ENCODE measurements at places on chromosomes 6 and 20.

GRCh38 chr20:17523326-17523725, 7.9 kb downstream of the BFSP1 start:
- no peak for DNase-seq

DNA sequence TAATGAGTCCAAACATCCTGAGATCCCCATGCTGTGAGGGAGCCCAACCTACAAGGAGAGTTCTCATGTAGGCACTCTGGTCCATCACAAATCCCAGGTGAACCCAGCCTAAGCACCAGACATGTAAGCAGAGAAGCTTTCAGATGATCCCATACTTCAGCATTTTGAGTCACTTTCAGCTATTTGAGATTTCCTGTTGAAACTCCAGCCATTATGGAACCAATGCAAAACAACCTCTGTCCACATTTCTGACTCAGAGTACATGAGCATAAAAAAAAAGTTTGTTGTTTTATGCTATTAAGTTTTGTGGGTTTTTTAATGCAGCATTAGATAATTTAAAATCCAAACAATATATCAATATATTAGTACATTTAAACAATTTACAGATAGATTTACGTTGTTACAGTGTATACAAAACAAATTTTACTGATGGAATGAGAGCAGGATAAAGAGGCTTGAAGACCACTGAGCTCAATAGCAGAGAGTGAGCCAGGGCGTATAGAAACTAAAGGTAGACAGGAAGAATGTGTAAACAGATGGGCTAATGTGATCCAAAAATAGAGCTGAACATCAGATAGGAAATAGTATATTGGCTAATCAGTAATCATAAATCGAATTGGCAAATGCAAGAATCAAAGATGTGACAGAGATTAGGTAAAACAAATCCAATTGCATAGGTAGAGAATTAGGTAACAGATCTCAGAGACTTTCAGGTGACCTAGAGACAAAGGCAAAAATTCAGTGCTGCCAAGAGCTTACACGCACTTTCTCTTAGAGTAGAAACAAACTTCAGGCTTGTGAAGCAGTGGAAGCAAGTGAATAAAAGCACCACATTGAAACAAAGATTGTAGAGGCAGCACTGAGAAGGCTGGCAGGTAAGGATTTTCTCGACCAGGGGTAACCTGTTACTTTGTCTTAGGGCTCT, 36.2 kb upstream of the PLCB1 start:
- no peak for DNase-seq

DNA sequence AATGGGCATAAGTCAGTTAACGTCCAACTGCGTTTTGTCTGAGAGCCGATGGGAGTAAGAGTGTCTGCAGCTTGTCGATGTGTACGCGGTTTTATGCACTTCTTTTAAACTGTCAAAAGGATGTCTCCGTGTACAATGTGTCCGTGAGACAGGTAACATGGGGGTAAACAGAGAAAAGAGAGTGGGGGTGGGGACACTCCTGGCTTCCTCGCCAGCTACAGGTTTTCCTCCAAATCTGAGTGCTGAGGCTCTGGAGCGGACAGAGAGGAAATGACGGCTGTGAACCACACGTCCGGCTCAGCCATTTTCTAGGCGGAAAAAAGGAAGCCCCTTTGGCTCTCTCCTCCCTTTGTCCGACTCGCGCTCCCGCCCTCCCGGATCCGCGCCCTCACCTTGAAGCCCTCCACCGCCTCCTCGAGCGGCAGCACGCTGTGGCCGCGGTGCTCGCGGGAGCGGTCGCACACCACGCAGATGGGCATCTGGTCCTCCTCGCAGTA, 916 bp downstream of the TRIM27 start:
- no peak for DNase-seq

GRCh38 chr20:62627901-62628612, 14.2 kb upstream of the SLCO4A1 start:
- no peak for DNase-seq

DNA sequence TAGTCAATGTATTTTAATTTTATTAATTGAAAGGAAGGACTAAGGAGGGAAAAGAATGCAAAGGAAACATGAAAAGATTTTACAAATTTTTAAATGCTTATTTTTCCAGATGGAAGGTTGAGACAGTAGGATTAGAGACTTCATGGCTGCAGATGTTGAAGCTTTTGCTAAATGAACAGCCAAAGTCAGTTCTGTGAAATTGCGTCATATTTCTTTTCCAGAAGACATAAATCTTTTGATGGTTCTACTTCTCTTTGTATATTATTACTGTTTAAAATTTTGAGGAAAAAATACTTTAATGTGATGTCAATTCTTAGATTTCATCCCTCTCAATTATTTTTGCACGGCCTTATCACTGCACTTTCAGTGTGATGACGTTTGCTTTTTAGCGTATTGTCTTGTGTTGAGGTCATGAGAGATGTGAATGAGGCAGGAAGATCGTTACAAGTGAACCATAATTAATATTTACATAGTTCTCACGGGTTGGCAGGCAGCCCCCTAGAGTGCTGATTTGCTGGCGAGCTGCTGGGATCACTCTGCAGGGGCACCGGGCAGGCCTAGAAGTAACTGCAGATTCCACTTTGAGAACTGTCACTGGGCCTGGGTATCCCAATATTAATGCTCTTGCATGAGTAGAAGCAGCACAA, 158.1 kb downstream of the TBXT start:
- DNase-seq = no peak

DNA sequence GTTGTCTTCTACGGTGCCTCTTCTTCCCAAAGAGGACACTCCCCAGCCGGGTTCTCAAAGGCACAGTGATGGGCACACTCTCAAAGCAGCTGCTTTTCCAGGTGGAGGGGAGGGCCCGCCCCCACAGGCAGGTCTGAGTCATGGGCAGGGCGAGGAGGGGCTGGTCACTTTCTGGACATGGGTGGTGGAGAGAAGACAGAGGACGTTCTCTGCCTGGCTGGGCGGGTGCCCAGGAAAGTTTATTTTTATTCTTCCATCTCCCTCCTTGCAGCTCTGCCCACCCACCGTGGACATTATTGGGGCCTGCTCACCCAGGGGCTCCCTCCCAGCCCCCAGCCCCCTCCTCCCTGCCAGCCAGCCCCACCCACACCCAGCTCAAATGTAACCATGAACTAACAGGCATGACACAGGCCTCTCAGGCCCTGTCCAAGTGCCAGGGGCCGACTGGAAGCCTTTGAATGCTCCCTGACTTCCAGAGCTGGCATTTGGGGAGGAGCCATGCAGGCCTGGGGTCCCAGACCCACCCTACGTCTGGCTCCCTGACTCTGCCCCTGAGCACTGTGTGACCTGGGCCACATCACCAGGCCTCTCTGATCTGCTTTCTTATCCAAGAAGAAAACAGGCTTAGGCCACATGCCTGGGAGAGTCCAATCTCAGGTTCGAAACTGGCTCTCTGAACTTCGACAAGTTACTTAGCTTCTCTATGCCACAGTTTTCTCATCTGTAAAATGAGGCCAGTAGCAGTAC, 8.0 kb downstream of the TGM2 start:
- no peak for DNase-seq

GRCh38 chr20:48278961-48279481, 493.7 kb upstream of the SULF2 start:
- DNase-seq = no peak

DNA sequence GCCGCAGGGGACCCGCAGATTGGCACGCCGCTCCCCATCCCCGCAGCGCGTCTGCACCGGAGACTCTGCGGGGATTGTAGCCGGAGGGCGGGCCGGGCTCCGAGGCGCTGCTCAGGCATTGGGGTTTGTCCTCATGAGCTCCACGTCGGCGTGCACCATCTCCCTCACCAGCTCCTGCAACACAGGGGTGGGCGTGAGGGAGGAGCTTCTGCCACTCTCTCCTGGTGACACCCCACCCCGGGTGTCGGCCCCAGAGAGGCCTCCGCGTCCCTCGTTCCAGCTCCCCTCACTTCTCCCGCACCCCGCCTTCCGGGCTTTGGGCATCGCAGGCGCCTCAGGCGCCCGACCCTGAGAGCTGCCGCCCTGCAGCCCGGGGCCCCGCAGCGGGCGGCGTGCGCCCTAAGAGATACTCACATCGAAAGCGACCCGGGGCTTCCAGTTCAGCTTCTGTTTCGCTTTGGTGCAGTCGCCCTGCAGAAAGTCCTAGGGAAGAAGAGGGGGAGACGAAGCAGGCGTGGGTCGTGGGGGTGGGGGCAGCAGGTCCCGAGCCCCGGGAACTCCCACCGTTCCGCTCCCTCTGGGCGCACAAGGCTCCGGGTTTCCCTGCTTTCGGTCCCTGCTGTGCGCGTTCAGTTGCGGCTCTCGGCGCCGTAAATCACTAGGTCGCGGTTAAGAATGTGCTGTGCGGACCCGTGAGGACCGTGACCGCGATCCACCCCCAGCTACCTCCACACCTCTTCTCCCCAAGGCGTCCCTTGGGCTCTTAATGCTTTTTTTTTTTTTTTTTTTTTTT, 14.5 kb downstream of the FOXC1 start:
- DNase-seq = no peak

DNA sequence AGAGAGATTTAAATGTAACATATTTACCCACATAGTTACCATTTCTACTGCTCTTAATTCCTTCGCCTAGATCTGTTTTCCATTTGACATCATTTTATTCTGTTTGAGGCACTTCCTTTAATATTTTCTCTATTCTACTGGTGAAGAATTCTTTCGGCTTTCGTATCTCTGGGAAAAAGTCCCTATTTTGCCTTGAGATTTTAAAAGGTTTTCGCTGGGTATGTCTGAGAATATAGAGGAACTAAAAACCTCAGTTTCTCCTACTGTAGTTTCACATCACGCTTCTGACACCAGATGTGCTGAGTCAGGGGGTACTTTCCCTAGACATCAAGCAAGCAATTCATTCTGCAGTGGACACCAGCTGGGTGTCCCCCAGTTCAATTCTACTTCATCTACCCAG, 61.7 kb downstream of the E2F3 start:
- no peak for DNase-seq

DNA sequence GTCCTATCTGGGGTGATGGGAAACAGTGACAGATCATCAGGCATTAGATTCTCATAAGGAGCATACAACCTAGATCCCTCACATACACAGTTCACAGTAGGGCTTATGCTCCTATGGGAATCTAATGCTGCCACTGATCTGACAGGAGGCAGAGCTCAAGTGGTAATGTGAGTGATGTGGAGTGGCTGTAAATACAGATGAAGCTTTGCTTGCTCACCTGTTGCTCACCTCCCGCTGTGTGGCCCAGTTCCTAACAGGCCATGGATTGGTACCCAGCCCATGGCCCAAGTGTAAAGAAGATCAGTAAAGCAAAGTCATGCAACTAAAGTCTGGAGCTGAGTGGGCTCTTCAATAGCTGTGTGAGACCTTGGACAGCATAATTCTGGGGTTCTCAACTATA, 65.9 kb downstream of the PKIB start:
- no peak for DNase-seq

DNA sequence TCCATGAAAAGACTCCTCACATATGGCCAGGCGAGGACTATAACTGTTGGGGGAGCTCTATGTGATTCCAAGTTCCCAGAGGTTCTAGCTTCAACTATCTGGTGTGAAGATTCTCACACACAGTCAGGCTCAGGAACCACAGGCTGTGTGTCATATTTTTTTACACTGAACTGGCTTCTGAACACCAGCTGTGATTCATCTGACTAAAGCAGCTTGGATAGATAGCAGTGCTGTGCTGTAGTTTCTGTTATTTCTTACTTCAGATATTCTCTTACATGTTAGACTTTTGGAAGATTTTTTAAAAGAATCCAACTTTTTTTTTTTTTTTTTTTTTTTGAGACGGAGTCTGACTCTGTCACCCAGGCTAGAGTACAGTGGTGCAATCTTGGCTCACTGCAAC, 140.7 kb upstream of the MCHR2 start:
- no peak for DNase-seq

- peak; percentile 8 for DNase-seq
Observed at GRCh38 chr6:146770965-146771735, 172.4 kb downstream of the ADGB start.
